ENCODE measurements at places on chromosomes 2 and 18.

- peaks cover 5% of the 10 kb centered on the region for H3K36me3 ChIP-seq
- H3K27me3 ChIP-seq: no peaks in the 10 kb centered on the region
- H3K27ac ChIP-seq: no peak overlapping the region
- no peak for DNase-seq
These were observed 55.9 kb downstream of the TMEM185B start for GRCh38 chr2:120167272-120167671.

DNA sequence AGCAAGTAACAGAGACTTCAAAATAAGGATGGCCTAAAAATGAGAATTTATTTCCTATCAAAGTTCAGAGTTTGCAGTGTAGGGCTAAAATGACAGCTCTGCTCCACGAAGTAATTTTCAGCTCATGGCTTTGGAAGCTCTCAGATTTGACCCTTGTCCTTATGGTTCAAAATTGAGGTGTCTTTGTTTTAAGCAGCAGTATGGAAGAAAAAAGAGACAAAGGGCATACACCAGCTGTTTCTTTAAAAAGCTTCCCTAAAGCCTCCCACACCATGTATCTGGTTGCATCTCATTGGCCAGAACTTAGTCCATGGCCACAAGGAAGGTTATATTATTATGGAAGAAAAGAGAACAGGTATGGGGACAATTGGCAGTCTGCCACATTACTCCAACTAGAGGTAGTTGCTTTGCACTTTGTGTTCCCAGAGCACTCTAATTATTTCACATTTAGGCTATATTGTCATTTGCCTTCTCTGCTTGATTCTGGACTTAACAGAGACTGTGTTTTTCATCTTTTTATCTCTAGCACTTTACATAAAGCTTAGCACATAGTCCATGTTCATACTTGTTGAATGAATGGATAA is 180.4 kb downstream of the MCFD2 start:
- H3K27me3 ChIP-seq: no peaks in the 10 kb centered on the region
- no peak overlapping the region for H3K4me3 ChIP-seq
- peaks cover 10% of the 10 kb centered on the region for H3K4me1 ChIP-seq
- DNase-seq: no peak
- H3K27ac ChIP-seq: no peak overlapping the region

GRCh38 chr2:176128172-176128981 is 1.1 kb upstream of the HOXD8 start:
- H3K27ac ChIP-seq: no peak overlapping the region
- H3K4me1 ChIP-seq: peaks cover 15% of the 10 kb centered on the region
- peaks cover 70% of the 10 kb centered on the region for H3K27me3 ChIP-seq

DNA sequence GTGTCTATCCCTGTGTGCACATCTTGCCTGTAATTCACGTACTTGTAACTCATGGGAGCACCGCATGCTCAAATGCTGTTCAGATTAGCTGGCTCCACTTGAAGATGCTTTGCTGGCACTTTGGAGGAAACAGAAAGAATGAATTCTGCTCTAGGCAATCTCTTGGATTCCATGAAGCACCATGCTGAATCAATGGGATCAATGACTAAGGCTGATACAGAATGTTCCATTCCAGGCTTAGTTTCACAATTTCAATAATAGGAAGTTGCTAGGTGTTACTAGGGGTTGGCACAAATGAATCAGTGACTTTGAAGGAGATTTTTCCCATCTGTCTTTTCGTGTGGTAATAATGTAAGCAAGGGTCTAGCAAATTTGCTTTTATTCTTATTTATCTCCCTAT is 328.8 kb downstream of the OSR1 start:
- H3K27ac ChIP-seq: no peak overlapping the region
- no peaks in the 10 kb centered on the region for H3K36me3 ChIP-seq
- no peak overlapping the region for H3K4me3 ChIP-seq
- DNase-seq: no peak
- no peaks in the 10 kb centered on the region for H3K27me3 ChIP-seq

DNA sequence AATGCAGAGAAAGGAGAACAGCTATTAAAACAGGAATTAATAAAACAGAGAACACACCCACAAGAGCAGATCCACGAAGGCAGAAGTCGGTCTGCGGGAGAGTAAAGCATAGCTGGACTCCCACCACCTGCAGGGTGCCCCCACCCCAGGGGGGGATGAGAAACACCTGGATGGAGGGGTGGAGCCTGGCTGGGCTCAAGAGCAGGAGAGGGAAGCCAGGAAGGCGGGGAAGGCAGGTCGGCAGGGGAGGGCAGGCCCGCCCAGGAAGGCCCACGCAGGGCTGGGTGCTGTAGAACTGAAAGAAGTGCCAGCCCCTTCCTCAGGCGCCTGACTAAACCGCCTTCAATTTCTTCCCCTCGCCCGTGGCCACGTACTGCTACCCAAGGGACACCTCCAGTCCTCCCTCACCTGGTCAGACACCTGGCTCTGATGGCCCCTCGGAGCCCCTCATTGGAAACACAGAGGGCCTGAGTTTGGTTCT is 175.4 kb downstream of the HDAC4 start:
- H3K27me3 ChIP-seq: no peaks in the 10 kb centered on the region
- no peak overlapping the region for H3K4me3 ChIP-seq
- DNase-seq: no peak
- H3K4me1 ChIP-seq: peaks cover 66% of the 10 kb centered on the region
- peak overlapping the region; percentile 46 for H3K27ac ChIP-seq
- H3K36me3 ChIP-seq: no peaks in the 10 kb centered on the region

DNA sequence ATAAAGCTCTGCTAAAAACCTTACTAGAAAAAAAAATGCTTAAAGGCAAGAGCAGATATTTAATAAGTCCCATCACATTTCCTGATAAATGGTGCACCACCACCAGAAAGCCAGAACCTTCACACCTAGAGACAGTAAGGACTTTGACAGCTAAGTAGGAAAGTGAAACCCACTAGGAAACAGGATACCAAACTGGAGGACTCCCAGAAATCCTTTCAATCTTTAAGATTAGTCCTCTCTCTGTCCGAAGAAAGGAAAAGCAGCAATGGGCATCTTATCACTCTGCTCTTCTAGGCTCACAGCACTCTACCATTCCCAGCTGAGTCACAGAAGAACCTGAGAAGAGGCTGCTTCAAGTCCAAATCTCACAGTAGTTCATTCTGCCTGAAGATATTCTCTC is 3.7 kb downstream of the DYM start:
- peaks cover 6% of the 10 kb centered on the region for H3K4me1 ChIP-seq
- no peaks in the 10 kb centered on the region for H3K27me3 ChIP-seq
- no peak overlapping the region for H3K27ac ChIP-seq
- H3K4me3 ChIP-seq: no peak overlapping the region

DNA sequence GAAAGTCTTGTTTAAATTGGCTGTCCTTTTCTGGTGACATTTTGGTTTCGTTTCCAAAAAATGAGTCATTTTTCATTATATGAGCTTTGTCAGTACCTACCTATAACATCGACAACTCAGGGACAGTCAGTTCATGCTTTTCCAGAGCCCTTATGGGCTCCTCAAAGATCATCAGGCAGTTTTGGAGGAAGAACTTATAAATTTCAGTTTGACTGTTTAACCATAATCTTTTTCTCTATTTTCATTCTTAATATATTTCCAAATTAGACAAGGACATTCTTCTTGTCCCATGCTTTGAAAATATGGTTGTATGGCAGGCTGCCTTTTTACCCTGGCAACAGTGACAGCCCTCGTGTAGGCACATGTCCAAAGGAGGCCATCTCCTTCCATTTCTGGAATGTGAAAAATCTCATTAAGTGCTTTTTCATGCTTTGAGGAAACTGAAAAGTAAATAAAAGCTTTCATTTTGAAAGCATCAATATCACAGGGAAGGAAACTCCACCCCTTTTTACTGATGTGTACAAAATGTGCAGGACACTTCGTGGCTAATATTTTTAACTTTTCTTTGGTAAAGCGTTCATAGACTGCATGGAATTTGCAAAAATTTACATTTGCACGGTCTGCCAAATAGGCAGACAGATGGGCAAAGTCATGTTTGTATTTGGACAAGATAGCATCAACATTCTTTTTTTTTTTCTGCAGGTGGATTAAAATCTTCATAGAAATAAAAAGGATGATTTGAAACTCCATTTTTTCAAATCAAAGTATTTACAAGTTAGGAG is 7.2 kb upstream of the PROC start:
- H3K27ac ChIP-seq: peak overlapping the region; percentile 75
- no peak overlapping the region for H3K4me3 ChIP-seq
- no peaks in the 10 kb centered on the region for H3K36me3 ChIP-seq
- peaks cover 35% of the 10 kb centered on the region for H3K4me1 ChIP-seq

DNA sequence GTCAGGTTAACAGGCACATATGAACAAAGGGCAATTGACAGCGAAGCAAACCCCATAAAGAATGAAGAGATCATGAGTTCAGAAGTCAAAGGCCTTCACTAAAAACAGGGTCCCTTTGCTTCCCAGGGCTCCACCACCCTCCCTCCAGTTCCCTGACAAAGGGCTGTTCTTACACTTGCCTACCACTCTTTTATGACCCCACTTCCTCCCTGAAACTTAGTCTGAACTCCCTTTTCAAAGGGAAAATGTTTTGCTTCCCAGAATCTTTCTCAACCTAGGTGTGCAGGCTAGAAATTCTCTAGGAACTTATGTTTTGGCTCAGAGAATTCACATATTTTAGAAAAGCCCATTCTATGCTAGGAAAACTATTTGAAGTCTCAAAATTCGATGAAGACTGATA is 86.0 kb upstream of the ITGA4 start:
- H3K4me1 ChIP-seq: no peaks in the 10 kb centered on the region
- no peak overlapping the region for H3K27ac ChIP-seq
- no peak for DNase-seq
- H3K36me3 ChIP-seq: no peaks in the 10 kb centered on the region

- H3K4me3 ChIP-seq: no peak overlapping the region
- H3K27me3 ChIP-seq: no peaks in the 10 kb centered on the region
- H3K27ac ChIP-seq: no peak overlapping the region
- H3K36me3 ChIP-seq: no peaks in the 10 kb centered on the region
These were observed 84.5 kb downstream of the STRADB start for GRCh38 chr2:201536046-201536445.

DNA sequence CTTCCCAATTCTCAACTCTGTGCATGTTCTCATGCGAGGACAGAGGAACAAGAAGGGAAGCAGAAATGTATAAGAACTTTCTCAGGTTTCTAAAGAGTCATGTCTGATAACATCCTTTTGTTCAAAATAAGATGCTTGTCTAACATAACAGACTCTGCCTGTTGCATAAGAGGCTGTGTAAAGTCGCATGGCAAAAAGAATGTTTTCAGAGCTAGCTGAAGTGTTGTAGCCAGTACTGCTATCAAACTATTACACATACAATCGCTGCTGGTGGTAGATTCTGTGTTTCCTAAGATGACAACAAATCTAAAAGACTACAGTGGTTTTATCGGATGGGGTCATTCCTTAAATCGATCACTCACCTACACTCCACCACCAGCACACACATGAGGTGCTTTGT is 487.5 kb downstream of the IRS1 start:
- DNase-seq: no peak
- no peaks in the 10 kb centered on the region for H3K36me3 ChIP-seq
- peaks cover 5% of the 10 kb centered on the region for H3K4me1 ChIP-seq
- no peaks in the 10 kb centered on the region for H3K27me3 ChIP-seq
- peak overlapping the region; percentile 19 for H3K27ac ChIP-seq

GRCh38 chr2:60958361-60958760 is 59.2 kb upstream of the PEX13 start:
- H3K27ac ChIP-seq: peak overlapping the region; percentile 41
- H3K27me3 ChIP-seq: no peaks in the 10 kb centered on the region
- H3K4me3 ChIP-seq: no peak overlapping the region
- H3K36me3 ChIP-seq: no peaks in the 10 kb centered on the region

GRCh38 chr2:61536180-61536571 is 2.0 kb downstream of the XPO1 start:
- H3K4me1 ChIP-seq: peaks cover 18% of the 10 kb centered on the region
- DNase-seq: no peak
- peak overlapping the region; percentile 68 for H3K27ac ChIP-seq
- no peaks in the 10 kb centered on the region for H3K36me3 ChIP-seq
- no peaks in the 10 kb centered on the region for H3K27me3 ChIP-seq

GRCh38 chr2:10000541-10000940 is 42.8 kb upstream of the KLF11 start:
- no peak overlapping the region for H3K27ac ChIP-seq
- no peak for DNase-seq
- no peaks in the 10 kb centered on the region for H3K4me1 ChIP-seq

DNA sequence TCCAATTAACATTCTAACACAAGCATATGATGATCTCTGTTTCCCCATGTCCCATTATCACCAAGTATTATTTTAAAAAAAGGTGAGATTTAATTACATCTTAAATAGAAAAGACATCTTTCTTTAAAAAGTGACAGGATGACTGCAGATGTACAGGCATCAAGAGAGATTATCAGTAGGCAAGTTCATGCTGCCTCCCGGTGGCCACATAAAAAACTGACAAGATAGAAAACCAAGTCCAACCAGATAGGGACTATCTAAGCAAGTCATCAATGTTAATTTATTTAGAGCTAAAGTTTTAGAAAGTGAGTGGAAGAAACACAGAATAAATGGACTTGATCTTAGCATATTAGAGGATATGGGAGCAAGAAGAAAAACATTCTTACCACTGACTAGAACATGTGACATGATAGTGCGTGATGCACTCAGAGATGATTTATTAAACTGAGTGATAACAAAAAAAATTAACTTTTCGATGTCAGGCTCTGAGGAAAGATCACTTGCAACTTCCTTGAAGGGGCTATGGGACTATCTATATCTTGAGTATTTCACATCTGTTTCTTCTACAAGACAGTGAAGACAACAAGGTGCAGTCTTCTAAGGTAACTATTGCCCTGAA is 5.4 kb upstream of the TDRD15 start:
- no peaks in the 10 kb centered on the region for H3K27me3 ChIP-seq
- no peak overlapping the region for H3K27ac ChIP-seq
- peak; percentile 4 for DNase-seq
- no peak overlapping the region for H3K4me3 ChIP-seq
- no peaks in the 10 kb centered on the region for H3K36me3 ChIP-seq

DNA sequence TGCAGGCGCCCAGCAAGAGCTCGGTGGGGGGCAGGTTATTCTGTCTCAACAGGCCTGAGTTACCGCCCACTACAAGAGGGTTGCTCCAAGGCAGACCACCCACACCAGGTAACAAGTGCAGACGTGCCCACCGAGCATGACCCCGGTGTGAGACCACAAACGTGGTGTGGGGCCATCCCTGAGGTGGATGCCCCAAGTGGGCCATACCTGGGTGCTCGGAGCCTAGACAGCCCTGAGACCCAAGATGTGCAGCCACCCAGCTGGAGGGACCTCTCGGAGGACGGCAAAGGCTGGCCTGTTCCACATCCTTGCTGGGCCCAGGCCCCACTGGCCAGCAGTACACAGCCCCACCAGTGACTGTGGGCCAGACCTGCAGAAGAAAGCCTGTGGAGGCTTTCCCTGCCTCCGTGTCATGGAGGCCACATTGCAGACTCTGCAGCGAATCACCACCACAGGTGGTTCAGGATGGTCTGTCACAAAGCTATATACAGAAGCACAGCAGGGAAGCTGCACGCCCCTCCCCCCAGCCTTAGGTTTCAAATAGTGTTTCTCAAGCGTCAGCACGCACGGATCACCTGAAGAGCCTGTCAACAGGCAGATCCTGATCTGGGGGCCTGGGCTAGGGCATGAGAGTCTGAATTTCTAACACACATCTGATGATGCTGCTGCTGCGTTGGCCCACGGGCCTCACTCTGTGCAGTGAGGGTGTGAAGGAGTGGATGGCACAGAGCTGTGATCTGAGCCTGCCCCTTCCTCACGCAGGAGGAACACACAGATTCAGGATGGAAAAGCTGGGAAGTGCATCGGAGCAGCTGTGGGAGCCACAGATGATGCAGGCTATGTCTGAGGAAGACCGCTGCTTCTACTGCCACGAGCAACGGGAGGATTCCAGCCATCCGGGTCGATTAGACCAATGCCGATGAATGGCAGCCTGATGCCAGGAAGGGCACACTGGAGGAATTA is 96.8 kb downstream of the UXS1 start:
- H3K4me3 ChIP-seq: no peak overlapping the region
- H3K27me3 ChIP-seq: no peaks in the 10 kb centered on the region
- DNase-seq: no peak
- H3K4me1 ChIP-seq: no peaks in the 10 kb centered on the region
- H3K27ac ChIP-seq: no peak overlapping the region
- peaks cover 3% of the 10 kb centered on the region for H3K36me3 ChIP-seq

Data from thyroid gland (tissue), 4 donors.